ENCODE measurements at places on chromosomes 5 and 9.

GRCh38 chr9:4738866-4739586 is 2.0 kb downstream of the AK3 start:
- no peak for DNase-seq

DNA sequence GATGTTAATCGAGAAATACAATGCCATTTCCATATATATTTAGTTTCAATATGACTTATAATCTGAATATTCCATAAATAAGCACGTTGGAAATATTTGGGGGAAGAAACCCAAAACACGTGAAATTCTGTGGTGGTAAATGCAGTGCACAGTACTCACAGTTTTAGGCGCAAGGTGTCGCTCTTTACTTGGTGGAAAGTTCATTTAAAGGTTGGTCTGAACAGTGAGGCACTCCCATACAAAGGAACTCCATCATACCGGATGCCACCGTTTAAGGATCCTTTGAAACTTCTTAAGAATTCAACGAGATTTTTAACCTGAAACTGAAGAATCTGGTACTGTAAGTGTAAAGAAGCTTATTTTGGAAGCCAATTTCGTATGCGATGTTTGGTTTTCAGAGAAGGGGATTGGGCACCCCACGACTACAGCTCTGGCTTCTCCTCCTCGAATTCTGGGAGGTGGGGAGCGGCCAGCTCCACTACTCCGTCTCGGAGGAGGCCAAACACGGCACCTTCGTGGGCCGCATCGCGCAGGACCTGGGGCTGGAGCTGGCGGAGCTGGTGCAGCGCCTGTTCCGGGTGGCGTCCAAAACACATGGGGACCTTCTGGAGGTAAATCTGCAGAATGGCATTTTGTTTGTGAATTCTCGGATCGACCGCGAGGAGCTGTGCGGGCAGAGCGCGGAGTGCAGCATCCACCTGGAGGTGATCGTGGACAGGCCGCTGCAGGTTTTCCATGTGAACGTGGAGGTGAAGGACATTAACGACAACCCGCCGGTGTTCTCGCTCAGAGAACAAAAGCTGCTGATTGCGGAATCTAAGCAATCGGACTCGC is at the start of gene PCDHA11:
TSS of gene PCDHA11 (plus strand) at position 237 of the 834 bp plus-strand sequence. CDS start at position 384, 147 bp downstream.
- no peak for DNase-seq

GRCh38 chr5:93189707-93190120 is 391.3 kb downstream of the NR2F1-AS1 start:
- peak; percentile 83 for DNase-seq

- no peak for DNase-seq
Measured at GRCh38 chr5:119370486-119370885, 14.7 kb downstream of the TNFAIP8 start.

DNA sequence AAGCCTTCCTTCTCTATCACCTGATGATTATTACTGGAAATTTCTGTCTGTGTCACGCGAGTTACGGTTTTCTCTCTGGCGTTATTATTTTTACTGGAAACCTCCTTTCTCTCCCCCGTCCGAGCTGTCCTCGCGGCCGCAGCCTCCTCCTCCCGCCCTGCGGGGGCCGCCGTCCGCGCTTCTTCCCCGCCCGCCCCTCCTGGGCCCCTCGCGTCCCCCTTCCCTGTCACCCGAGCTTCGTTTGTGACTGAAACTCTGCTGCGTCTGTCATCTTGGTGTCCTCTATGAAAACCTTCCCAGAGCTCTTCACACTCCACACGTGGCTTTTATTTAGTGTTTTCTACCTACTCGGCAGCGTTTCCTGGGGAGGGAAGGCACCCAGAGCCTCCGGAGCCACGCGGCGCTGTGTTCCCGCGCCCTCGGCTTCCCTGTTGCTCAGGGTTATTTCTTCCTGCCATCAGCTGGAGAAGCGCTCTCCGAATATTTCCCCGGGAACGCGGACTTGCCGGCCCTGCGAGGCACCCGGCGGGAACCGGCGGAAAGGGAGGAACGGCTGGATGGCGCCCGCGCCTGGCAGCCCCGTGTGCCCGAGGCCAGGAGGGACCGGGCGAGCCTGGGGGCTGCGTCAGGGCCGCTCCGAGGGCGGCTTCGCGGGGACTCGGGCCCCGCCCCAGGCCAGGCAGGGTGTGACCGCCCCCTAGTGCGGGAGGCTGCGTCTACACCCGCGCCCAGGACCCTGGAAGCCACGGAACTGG is 33.9 kb downstream of the TRIP13 start:
- DNase-seq: no peak

GRCh38 chr5:76219636-76220035 is 136.5 kb downstream of the SV2C start:
- no peak for DNase-seq

- DNase-seq: no peak
Measured at GRCh38 chr5:123440456-123441181, 17.4 kb upstream of the CEP120 start.

DNA sequence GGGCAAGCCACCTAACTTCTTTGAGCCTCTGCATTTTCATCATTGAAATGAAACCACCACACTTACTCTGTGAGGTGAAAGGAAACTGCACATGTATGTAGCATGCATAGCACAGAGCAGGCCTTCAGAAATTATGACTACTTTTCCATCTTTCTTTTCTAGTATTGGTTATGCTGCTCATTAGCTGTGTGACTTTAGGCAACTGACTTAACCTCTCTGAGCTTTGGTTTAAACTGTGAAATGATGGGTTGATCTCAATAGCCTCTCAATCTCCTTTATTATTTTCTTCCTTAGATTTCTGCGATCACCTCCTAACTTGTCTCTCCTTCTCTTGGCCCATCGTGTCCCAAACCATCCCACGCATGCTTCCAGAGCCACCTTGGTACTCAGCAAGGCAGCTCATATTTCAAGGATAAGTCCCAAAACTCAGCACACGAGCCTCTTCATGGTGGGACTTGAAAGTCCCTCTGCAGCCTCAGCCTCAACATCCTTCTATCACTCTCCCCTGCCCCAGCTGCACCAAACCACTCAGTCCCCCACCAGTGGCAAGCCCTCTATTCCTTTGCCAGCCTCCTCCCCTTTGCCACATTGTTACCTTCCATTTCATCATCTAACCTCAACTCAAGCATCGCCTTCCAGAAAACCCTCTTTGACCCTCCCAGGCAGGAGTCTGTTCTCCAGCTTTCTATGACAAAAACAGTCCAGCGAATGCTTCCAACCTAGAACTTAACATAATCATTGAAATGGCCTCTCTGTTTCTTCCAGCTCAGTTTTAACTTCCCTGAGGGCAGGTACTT is 60.3 kb upstream of the DNAH5 start:
- no peak for DNase-seq

DNA sequence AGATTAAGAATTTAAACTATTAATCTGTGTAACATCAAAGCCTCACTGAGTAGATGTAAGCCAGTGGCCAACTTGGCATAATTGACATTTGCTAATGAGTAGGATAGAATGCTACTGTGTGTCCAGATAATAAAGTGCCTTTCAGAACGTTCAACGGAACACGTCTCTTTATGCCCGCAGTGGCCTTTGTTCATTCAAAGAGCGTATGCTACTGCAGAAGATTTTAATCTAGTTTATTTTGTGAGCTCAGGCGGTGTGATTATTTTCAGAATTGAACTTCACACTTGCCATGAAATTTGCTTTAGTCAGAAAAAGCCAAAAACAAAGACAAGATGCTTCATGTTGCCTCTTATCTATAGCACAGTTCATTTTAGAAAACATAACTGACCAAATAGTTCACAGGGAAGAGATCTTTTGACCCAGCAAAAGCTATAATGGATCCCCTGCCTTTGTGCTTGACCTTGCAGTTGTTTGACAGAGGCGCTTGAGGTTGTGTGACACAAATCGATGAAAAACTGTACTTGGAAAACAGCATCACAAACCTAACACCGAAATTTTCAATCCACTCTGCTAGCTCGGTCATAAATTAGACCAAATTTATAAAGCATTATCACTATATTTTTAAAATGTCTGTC is 530.9 kb upstream of the TYRP1 start:
- no peak for DNase-seq

DNA sequence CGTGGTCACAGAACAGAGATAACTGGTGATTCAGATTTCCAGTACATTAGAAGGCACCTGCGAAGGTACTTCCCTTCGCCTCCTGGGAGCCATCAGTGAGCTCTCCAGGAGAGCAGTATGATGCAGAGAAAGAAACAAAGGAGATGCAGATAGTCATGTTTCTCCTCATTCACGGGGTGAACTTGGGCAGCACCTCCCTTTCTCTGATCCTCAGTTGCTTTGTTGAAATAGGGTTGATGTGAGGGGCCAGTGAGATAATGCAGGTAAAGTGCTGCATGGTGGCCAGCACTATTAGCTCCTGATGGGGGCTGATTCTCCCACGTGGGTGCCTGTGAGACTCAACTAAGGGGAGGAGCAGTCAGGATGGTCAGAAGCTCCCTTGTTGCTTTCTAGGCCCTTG is 46.6 kb upstream of the ZNF169 start:
- no peak for DNase-seq

- no peak for DNase-seq
Measured at GRCh38 chr5:116347657-116348056, 227.0 kb downstream of the SEMA6A start.

- no peak for DNase-seq
Measured at GRCh38 chr5:16565118-16565517, 51.7 kb downstream of the RETREG1 start.

DNA sequence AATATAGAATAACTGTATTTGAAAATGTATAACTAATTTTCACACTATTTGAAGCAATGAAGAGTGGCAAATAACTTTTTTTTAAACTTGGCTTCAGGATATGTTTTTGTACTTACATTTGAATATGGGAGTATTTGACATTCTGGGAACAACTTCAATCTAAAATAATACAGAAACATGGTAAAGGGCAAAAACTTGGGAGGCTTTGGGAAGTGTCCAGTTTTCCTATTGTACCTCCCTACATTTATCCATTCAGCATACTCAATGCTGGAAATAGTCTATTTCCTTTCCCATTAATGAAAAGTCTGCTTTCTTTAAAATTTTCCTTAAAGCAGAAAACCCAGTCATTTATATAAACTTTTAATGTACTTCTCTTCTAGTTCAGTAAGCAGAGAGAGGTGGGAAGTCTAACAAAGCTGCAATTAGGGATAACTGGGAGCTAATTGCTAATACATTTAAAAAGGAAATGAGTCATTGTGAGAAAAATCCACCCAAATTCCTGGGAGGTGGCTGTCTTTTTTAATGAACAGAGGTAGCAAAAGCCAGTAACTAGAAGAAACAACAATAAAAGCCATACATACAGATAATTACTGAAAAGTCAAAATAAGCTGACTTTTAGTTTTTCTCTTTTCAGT is 128.8 kb downstream of the FBN2 start:
- no peak for DNase-seq

GRCh38 chr9:121286973-121287741 is 19.2 kb downstream of the GSN start:
- DNase-seq: peak; percentile 92

- DNase-seq: no peak
Measured at GRCh38 chr9:99326112-99326916, 104.2 kb downstream of the SEC61B start.

GRCh38 chr5:107885601-107886000 is 214.9 kb upstream of the EFNA5 start:
- DNase-seq: no peak

DNA sequence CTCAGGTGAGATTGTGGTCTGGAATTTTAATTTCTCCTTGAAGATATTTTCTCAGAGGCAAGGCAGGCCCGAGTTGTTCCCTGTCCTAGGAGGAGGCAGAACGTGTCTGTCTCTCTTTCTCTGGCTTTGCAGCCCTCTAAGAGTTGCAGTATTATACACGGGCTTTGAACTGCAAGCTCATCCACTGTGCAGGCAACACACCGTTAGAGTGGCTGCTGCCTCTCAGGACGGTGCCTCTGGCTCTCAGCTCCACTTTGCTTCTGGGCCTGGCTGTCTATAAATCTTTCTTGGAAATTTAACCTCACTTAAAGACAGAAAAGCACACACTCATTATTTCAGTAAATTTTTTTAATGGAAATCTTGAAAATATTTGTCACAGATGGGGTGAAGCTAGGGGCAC is 170.1 kb upstream of the ADCY2 start:
- no peak for DNase-seq

DNA sequence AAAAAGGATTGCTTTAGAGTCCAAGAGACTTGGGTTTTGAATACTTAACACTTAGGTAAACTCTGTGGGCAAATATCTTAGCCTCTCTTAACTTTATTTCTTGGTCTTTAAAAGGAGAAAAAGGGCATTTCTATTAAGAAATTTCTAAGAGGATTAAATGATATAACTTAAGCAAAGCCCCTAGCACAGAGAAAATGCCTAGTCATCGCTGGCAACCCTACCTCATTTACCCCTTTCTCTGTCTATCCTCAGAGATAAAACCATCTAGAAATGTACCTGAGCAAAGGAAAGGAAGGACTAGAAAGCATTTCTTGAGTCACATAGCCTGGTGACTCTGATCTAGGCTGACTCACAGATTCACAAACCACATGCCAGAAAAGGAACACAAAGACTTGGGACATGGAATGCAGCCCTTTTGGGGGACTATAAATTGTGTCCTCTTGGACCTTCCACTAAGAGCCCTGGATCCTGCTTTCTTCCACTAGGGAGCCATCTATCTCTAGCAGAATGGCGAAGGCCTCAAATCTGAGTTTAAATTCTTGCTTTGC is 120.6 kb downstream of the FOXD1 start:
- no peak for DNase-seq

DNA sequence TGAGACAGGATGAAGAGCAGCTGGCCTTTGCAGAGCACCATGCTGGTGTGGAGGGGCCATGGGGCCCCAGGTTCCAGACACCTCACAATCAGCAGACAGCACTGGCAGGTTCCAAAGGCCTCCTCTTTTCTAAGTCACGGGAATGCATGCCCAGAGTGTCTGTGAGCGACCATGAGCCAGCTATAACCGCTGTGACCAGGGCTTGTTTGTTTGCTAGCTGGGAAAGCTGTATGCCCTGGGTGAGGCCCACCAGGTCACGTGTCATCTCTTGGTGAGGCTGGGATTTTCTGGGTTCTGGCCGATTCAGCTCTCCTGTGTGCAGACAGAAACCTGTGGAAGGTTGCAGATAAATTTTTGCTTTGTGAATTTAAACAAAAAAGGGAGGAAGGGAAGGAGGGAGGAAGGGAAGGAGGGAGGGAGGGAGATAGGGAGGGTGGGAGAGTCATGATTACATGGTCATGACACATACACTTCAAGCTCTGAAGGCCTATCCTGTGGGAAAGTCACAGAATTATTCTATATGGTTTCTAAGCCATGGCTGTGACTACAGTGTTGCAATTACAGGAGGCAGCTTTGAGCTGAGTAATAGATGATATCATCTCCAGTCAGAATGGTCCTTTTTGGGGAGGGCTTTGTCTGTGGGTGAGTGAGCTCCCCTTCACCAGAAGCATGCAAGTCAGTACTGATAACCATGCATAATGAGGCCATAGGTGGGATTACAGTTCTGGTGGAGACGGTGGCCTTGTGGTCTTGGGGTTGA is 37.2 kb downstream of the PAPPA start:
- DNase-seq: no peak

- DNase-seq: no peak
Measured at GRCh38 chr5:580436-580835, 31.7 kb upstream of the CEP72 start.

GRCh38 chr9:114035221-114035844 is 42.8 kb downstream of the AMBP start:
- no peak for DNase-seq

DNA sequence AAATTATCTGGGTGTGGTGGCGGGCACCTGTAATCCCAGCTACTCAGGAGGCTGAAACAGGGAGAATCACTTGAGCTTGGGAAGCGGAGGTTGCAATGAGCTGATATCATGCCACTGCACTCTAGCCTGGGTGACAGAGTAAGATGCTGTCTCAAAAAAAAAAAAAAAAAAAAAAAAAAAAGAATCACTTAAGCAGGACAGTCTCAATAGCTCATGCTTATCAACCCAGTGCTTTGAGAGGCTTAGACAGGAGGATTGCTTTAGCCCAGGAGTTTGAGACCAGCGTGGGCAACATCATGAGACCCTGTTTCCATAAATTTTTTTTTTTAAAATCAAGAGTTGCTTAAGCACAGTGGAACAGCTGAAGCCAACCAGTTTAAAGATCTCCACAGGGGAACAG is 42.6 kb downstream of the LEAP2 start:
- DNase-seq: no peak
